Activated CD8-positive, alpha-beta memory T cell treated with anti-CD3 and anti-CD28 coated beads for 4 hours (primary cell): ENCODE measurements at places on chromosomes 5 and 9.

DNA sequence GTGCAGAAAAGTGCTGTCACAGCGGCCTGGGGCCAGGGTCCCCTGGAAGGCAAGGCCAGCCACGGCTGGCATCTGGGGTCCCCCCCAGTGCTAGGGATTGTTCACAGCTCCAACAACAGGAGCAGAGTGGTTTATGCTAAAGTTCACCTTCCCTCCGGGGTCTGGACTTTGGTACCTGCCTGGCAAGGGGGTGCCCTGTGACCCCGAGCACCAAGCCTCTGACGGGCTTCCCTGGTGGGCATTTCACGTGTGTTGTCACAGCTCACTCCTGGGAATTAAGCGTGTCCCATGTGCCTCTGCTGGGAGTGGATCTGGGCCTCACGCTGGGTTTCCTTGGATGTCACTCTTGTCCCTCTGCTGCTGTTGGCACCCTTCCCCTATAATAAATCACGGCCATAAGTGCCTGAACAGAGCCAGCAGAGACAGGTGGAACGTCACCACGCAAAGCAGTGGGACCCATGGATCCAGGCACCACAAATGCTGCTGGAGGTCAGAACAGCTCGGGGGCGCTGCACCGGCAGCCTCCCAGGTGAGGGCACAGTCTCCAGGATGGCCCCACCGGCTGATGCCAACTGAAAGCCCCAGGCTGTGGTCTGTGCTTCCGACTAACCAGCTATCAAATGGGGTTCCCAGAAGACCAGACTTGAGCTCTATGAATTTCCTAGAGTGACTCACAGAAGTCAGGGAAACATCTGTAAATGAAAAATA lies 17.8 kb upstream of the ZDHHC11 start:
- no peak for DNase-seq

DNA sequence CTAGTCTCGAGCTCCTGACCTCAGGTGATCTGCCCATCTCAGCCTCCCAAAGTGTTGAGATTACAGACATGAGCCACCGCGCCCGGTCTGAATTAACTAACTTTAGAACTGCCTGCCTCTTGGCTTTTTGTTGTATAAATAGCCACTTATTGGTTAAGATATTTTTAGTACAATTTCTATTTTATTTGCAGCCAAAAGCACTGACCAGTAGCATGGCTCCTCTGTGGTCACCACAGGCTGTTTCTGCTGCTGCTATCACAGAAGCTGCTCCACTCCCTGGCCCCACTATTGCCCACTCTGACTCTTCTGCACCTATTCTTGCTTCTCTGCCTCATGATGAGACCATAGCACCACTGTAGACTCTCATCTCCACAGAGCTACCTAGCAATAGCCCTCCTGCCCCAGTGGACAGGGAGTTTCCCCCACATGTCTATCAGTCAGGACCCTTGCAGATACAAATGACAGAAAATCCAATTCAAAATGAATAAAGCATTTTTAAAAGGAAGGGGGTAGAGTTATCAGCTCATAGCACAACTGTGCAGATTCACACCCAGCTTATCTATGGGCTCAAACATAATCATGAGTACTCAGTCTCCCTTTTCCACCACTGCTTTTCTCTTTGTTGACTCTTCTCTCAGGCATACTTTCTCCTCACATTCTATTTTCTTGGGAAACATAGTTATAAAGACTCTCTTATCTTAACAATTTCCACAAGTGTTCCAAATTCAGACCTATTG lies 151.8 kb upstream of the EPB41L4A start:
- no peak for DNase-seq

- DNase-seq, result no peak
These were observed 31.8 kb downstream of the SPATA31C2 start for GRCh38 chr9:88106492-88106891.

DNA sequence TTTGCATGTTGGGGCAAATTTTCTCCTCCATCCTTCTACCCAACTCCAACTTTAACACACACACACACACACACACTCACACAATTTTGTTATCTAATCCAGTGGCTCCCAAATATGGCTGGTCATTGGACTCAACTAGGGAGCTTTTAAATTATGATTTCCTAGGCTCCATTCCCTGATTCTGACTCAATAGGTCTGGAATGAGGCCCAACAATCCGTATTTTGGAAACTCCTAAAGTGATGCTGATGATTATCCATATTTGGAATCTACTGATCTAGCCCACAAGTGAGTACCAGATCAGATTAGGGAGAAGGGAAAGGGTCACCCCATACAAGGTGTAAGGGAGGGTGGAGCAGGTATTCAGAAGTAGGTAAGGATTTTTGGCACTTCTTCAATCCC lies 309.7 kb downstream of the TLE1 start:
- no peak for DNase-seq

- DNase-seq, result no peak
These were observed 192.4 kb downstream of the ADAMTSL1 start for GRCh38 chr9:18666348-18666747.

DNA sequence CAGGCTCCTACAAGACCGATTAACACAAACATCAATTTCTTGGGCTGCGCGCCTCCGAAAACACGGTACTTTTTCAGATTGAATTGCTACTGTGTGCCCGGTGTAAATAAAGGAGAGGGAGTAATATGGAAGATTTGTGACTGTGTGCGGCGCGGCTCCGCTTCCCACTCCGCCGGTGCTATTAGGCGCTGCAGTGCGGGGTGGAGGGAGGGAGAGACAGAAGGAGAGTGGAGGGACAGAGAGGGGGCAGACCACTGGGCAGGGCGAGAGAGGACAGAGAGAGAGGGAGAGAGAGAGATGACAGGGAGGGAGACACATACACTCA lies 24.7 kb upstream of the RNU6ATAC start:
- DNase-seq, result no peak

GRCh38 chr9:92187989-92188714 lies 72.9 kb upstream of the SPTLC1 start:
- no peak for DNase-seq

- no peak for DNase-seq
These were observed 274.2 kb upstream of the TARS1 start for GRCh38 chr5:33166522-33166921.

GRCh38 chr5:171318026-171318425 lies 9.0 kb downstream of the TLX3 start:
- no peak for DNase-seq

DNA sequence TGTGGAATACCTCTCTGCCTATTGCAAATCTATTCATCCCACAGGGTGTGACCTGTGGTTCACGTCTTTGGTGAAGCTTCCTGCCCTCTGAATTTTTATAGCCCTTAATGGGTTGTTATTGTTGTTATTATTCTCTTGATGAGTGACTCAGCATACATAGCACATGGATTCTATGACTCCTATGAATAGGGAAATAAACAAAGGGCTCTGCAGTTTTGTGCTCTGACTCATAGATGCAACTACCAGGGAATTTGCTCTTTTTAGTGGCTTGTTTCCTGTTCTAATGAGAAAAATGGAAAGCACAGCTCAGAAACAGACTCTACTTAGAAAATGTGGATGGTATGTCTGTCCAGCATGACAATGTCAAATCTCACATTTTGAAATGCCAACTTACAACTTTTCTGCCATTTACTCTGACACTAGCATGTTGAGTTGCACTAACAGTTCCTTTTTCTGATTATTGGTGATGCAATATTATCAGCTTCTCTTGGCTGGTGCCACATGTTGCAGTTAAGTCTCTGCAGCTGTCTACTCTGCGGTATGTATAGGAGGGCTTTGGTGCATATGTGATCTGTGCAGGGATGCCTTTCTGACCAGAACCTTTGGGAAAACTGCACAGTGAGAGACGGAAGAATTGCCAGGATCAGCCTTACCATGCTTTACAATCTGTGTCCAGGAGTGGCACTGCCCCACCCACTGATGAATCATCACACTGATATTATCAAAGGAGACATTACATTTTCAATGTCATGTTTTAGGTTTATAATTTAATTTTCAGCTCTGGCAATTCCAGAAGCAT lies 996.4 kb upstream of the WWC1 start:
- no peak for DNase-seq

- no peak for DNase-seq
These were observed 291.2 kb downstream of the BRINP1 start for GRCh38 chr9:119078015-119078414.

- no peak for DNase-seq
These were observed 10.7 kb upstream of the DIPK1B start for GRCh38 chr9:136701668-136702053.

GRCh38 chr9:107480386-107480789 lies 9.2 kb downstream of the KLF4 start:
- DNase-seq, result no peak

- DNase-seq, result no peak
These were observed 21.8 kb downstream of the LURAP1L start for GRCh38 chr9:12796601-12797000.

GRCh38 chr5:157566902-157567489 lies 8.6 kb downstream of the ADAM19 start:
- no peak for DNase-seq

- DNase-seq, result no peak
These were observed 421.6 kb upstream of the SGCD start for GRCh38 chr5:155905364-155905763.

- no peak for DNase-seq
These were observed 57.9 kb upstream of the IER5L start for GRCh38 chr9:129235931-129236331.

DNA sequence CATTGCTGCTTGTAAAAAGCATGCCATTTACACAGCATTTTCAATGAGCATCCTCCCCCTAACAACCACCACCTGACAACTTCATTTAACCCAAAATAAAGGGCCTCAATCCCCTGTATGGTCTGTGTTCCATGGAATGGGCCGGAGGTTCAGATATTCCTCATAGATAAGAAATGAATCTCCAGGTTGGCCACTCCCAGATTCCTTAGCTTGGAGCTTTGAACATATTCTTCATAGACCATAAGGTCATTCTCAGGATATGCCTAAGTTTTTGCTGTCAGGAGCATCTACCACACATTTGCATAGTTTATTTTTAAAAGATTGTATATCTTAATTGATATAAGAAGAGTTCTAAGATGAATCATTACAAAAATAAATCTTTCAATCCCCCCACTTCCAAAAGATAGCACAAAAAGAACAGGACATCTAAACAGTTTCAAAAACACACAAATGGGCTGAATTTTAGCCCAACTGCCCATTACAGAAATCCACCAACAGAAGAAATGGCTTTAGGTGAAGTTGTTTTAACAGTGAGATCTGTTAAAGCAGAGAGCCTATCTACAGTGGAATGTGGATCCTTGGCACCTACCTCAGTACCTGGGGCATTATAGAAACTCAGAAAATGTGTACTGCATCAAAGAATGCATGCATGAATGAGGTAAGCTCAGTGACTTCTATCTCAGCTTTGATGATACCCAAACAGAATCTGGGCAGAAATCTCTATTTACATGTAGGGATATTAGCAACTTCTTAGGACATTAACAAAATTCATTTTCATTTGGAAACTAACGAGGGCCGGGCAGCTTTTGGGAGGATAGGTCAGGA lies 179.8 kb downstream of the SEC61B start:
- DNase-seq, result no peak

DNA sequence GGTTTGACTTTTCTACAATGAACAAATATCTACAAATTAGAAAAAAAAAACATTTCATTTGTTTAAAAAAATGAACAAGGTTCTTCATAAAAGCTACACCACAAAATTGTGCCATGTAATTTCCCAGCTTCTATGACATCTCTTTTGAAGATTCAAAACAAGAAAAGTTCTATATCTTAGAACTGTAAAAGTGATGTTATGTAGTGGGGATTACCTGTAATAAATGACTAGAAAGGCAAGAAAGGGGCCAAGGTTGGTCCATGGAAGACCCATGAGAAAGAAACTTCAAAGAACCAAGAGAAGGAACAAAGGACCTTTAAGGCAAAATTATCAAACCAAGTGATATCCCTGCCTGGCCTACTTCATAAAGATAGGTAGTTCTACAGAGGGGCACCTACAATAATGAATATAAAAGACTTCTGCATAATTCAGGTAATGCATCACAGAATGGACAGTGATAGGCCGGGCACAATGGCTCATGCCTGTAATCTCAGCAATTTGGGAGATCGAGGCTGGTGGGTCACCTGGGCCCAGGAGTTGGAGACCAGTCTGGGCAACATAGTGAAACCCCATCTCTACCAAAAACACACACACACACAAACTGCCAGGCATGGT lies 7.6 kb downstream of the MLLT3 start:
- no peak for DNase-seq

DNA sequence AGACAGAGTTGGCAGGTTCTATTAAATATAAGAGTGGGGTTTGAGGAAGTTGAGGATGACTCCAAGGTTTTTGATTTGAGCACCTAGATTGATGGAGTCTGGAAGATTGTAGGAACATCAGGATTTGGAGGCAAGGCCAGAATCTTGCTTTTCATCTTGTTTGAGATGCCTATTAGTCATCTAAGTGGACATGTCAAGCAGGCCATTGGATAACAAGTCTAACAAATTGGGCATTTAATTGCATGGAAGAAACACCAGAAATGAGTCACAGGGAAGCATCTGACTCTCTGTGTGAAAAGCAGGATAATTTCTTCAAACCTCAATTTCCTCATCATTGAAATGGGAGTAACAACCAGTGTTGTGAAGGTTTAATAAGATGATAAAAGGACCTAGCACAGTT lies 53.3 kb upstream of the ARL15 start:
- no peak for DNase-seq

- no peak for DNase-seq
These were observed 2016.6 kb downstream of the MAT2B start for GRCh38 chr5:165521816-165522610.

DNA sequence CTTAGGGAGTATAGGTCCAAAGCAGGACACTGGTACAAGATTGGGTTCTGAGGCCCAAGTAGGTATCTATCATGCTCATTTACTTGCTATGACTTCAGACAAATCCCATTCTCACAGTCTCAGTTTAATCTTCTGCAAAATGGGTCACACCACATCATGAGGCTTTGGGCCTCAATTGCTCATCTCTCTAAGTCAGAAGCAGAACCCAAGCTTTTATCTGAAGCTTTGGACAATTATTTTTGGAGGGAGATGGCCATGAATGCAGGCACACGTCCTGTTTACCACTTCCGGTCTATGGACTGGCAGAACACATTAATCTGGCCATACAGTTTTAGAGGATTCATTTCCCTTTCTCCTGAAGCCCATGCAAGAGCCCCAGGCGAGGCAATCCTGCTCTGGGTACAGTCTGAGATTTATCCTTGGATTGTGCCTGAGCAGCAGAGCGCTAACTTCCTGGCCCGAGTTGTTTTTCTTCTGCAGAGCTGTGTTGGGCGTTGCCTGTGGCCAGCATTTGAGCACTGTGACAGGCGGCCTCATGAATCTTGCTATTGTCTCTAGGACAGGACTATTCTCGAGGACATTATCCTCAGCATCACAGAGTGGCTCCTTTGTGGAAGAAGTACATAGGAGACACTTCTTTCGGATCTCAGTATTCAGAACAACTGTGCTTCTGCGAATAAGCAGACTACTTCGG lies 16.1 kb downstream of the SLC22A4 start:
- DNase-seq, result no peak

- DNase-seq, result no peak
These were observed 242.6 kb upstream of the MVB12B start for GRCh38 chr9:126084008-126084407.

DNA sequence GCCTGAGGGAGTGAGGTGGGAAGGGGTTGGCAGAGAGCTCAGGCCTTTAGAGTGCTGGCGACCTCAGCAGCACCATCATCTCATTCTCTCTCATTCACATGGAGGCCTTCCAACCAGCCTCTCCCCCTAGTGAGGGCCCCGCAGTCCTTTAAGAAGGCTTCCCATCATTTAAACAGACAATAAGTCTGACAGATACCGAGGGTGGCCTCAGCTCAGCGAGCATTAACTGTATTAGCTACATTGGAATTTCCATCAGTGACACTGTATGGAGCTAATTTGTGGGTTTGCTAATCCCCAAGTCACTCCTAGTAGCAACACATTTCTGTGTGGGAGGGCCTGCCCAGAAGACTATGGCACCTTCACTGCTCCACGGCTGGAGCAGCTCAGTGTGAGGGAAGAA lies 75.8 kb downstream of the INSYN2B start:
- no peak for DNase-seq
